ENCODE measurements at places on chromosomes 2 and 18.

- DNase-seq, result no peak
These were observed 257.2 kb upstream of the RGPD4 start for GRCh38 chr2:107569496-107569895.

DNA sequence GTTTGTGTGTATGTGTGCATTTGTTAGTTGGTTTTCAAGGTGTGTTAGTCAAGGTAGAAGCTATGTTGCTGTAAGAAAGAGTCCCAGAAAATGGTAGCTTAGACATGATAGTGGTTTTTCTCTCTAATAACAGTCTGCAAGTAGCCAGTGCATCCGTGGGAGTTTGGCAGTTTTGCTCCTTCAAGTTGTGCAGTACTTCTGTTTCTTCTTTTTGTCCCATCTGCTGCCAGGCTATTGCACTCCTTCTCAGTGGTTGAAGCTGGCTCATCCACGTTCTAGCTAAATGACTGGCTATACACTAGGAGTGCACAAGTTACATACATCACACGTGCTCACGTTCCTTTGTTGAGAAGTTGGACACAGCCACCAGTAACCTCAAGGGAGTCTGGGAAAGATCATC lies 134.7 kb downstream of the ASXL3 start:
- DNase-seq, result no peak

- DNase-seq, result no peak
These were observed 89.6 kb downstream of the UPP2 start for GRCh38 chr2:158191076-158191895.

DNA sequence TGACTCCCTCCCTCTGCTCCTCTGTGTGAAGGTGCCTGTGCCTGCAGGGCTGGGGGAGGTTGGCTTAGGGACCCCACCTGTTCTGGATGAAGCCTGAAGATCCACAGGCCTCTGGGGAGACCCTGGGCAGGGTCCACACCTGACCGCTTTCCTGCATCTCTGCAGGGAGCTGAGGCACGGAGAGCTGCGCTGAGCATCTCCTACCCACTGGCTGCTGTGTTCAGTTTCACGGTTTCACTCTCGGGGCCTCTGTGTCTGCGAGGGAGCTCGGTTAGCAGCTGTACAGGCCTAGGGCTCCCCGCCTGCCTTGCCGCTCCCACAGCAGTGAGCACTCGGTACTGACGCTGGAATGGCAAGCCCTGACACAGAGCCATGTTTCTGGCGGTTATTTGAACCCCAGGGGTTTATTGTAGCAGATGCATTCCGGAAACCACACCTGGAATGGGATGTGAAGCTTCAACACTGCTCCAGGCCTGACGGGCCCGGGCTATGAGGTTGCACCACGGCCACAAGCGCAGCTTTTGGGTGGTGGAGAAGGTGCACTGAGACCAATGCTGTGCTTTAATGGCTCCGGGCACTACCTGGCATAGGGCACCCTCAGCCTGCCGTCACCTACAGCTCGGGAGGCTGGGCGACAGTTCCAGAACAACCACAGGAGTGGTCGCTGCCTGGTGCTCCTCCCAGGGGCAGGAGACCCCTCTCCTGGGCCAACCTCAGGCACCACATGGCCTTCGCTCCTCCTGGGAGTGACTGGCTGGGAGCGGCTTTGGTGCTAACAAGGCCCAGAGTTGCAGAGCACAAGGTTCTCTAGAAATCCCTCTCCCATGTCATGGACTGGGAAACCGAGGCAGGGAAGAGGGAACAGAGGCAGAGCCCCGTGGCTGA lies 257.9 kb downstream of the NDUFA10 start:
- DNase-seq, result no peak

DNA sequence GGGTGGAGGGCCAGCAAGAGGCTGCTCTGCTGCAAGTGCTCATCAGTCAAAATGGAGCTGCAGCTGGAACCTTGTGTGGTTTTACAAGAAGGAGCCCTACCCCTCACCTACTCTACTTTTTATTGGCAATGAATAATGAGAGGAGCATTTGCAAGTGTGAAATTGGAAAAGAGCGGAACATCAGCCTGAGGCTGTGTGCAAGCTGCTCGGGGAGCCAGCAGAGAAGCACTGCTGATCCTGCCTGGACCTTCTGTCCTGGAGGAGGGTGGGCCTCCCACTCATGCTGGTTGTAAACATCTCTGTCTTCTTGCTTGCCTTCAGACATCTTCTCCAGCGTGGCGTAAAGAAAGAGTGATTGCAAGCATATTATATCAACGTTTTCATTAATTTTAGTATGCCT lies 256.2 kb downstream of the DLGAP1 start:
- no peak for DNase-seq

DNA sequence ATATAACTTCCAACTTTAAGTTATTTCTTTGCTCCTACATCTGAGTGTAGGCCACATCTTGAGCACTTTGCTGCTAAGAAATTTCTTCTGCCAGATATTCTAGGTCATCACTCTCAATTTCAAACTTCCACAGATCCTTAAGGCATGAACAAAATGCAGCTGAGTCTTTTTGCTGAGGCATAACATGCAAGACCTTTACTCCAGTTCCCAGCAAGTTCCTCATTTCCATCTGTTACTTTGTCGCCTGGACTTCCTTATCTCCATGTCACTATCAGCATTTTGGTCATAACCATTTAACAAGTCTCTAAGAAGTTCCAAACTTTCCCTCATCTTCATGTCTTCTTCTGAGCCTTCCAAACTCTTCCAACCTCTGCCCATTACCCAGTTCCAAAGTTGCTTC lies 1077.3 kb upstream of the TMEFF2 start:
- DNase-seq, result no peak

GRCh38 chr2:175107146-175107545 lies 60.9 kb downstream of the ATF2 start:
- no peak for DNase-seq

DNA sequence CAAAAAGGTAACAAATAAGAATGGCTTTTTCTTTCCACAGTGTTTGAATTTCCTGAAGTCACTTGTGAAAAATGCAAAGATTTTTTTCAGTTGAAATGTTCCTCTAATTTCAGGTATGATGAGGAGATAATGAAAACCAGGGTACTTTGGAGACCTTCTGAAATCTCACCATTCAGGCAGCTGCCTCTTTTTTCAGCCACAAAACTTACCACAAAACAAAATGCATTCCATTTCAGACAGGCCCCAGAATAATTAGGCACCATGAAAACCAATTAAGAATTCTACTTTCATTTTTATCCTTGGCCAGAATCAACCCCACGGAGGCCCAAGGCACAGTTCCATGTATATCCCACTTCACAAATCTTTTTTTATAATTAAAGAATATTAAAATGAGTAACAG lies 880.3 kb upstream of the ACVR2A start:
- DNase-seq, result no peak

GRCh38 chr18:49177812-49178211 lies 227.0 kb upstream of the SMAD7 start:
- DNase-seq, result no peak

DNA sequence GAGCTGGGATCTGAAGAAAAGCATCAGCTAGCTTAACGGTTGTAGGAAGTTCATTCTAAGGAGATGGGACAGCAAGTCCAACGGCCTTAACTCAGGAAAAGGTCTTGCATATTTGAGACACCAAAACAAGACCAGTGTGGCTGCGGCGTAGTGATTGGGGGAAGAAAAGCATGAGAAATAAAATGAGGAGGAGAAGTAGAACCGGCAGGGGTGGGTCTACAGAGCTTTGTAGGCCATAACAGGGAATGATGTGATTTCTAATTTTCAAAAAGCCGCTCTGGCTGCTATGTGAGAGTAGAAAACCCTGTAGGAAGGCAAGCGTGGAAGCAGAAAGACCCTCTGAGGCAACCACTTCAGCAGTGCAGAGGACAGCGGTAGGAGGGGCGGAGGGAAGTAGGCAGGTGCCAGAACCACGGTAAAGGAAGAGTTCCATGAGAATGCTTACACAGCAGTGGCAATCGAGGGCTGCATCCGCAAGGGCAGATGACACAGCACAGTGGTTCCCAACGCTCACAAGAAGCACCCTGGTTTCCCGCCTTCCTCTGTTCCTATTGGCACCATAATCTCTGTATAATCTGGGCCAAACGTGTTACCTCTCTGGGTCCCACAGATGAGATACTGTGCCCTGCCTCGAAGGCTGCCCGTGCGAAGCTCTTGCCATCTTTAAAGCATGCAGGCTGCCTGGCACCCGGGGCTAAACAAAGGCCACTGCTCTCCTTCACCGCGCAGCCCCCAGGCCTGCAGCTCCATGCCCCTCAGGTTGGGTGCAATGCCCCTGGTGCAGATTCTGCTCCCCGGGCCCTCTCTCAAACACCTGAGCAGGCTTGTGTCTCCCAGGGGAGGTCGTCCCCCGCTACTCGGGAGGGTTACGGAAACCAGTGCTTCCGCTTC lies 795 bp downstream of the ANKRD39 start:
- DNase-seq, result no peak

GRCh38 chr2:72051971-72052505 lies 95.6 kb downstream of the CYP26B1 start:
- no peak for DNase-seq

DNA sequence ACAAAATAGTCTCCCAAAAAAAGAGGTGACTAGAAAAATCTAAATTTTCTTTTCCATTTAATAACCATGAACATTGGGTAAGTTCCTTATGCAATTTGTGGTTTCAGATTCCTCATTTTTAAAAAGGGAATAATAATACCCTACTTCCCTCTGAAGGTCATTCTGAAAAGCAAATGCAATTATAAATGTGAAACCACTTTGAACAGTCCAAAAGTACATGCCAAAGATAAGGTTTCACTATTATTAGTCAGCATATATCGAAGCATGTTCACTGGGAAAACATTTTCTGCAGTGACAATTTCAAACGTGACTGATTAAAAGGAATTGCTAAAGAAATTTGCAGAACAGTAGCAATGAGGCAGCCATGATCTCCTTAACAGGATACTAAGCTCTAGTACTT lies 100.1 kb upstream of the RNF152 start:
- DNase-seq, result no peak

DNA sequence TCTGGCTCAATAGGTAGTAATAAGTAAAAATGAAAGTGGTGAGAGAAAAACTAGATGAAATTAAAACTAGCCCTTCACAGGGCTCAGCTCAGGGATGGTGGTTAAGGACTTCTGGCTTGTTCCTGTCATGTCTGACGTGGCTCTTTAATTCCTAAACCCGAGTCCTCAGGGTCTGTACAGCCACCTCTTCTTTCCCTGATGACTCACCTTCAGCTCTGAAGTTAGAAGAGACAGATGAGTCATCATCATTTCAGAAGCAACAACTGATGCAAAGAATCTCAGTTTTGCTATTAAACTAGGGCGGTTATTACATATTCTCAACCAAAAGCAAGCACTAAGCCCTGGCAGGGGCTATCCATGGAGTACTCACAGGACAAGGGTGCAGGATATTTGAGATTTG lies 24.0 kb upstream of the ITGB6 start:
- DNase-seq, result no peak

DNA sequence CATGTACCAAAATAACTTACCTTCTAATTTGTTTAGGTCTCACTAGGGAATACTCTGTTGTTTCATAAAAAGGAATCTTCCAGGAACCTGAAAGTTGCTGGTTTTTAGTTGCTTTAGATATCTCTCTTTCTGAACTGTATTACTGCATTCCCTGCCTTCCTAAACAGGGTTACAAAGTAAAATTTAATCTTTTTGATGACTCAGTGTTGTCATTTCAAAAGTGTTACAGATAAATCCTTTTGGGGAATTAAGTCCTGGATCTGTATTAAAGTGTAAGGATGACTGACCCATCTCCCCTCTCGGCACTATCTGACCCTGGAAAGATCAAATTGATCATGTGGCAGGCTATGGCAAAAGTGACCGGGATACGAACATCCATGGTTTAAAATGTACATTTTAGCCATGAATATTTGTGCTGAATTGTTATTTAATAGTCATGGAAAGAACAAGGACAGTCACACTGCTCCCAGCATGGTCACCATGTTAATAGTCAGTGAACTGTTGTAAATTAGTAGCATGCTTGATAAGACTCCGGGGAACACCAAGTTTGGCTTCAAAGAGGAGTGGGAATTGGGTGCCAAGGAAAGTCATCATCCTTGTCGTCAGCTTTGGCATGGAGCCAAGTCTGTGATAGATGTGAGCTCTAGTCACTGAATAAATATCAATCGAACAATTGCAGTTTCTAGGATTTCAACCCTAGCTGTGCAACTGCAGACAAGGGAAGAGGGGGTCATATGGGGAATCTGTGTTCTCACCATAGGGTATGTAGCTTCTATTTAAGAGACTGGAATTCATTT lies 4.2 kb downstream of the PLEKHA3 start:
- DNase-seq, result no peak

GRCh38 chr2:118844261-118845004 lies 3.0 kb downstream of the EN1 start:
- DNase-seq, result no peak

GRCh38 chr2:238174701-238175100 lies 15.9 kb downstream of the ERFE start:
- no peak for DNase-seq

DNA sequence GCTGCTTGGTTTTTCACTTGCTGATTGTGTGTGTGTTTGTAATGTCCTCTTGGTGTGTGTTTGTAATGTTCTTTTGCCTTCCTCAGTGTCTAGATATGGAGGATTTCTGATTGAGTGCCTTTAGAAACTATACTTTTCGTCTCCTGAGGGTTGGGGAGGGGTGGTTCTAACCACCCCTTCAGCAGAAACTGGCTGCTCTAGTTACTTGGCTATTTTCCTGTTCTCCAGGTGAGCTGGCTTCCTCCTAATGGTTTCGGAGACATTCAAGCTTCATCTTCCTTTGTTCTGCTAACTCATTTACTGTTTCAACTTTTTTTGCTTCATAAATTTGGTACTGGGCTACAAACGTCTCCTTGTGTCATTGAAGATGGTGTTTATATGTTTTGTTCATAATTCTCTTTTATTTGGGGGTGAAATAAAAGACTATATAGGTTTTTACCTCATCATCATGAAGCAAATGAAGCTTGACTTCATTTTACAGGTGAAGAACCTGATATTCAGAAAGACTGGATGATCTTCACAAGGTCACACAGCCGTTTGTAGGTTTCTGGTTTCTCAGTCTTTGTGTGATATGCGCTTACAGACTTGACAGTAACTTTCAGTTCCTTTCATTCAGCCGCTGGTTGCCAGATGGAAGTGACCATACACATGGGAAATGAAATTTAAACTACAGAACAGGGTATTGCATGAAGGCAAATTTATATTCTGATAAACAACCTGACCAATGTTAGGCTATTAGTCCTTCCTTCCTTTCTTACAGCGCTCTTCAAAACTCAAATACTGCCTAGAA lies 238.5 kb downstream of the GALR1 start:
- DNase-seq, result no peak

DNA sequence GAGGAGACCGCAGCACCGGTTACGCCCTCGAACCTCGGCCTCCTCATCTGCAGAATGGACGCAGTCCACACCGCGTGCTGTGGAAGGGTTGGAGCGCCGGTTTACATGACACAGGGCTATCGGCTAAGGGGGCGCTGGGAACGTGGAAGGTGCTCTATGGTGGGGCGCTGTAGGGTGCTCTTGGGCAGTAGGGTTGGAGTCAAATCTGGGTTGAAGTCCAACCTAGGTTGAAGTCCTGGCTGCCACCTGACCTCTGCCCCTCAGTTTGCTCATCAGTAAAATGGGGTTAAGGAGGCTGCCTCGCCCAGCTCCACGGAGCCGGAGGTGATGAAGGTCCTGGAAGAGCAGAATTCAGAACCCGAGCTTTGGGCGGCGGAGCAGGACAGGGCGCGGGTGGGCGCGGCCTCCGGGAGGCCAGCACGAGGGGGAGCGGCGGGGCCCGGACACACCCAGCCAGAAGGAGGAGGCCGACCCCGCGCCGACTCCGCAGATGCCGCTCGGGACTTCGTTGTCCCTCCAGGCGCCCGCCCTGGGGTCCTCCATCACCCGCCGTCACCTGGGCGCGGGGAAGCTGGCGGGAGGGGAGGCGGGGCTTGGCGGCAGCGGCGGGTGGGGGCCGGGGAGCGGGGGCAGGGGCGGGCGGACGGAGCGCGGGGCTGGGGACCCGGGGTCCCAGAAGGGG lies 558 bp upstream of the GAREM2 start:
- DNase-seq, result no peak

All from stimulated activated CD4-positive, alpha-beta T cell treated with anti-CD3 and anti-CD28 coated beads, Interleukin-1b, Interleukin-23, amount 100 ng/mL, for 24 hours (primary cell).